ENCODE measurements at places on chromosomes 11 and 22.

DNA sequence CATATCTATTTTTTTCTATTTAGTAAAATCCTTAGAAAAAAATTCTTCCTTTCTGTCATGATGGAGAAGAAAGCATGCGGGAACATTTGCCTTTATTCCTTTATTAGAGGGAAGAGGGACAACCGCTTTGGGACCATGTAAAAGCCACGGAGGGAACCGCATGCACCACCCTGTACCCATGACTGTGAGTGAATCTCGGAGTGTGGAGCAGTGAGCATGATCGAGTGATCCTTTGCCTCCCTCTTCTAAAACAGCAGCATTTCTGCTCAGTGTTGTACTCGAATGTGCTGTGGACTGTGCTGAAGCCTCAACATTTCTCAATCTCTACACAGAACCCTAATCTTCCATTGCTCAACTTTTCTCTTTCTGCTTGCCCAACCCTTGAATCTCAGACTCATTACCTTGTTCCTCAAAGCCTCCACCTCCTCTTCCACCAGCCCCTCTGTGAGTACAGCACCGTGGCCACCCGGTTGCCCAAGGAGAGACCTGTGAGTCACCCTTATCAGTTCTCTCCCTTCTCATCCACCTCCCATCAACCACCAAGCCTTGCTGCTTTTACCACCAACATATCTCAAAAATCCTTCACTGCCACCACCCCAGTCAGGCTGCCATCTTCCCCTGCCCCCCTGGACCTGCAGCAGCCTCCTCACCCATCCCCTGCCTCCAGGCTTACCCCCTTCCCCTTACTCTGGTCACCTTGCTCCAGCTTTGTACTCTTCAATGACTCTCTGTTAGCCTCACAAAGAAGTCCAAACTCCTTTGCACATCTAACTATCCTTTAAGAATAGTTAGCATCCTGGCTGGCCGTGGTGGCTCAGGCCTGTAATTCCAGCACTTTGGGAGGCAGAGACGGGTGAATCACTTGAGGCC lies 103.1 kb downstream of the NAT10 start:
- DNase-seq: no peak

- DNase-seq: no peak
Observed at GRCh38 chr11:27557226-27557625, 50.7 kb upstream of the LIN7C start.

GRCh38 chr11:84260862-84261261 lies 974.7 kb upstream of the CCDC90B start:
- DNase-seq: no peak

DNA sequence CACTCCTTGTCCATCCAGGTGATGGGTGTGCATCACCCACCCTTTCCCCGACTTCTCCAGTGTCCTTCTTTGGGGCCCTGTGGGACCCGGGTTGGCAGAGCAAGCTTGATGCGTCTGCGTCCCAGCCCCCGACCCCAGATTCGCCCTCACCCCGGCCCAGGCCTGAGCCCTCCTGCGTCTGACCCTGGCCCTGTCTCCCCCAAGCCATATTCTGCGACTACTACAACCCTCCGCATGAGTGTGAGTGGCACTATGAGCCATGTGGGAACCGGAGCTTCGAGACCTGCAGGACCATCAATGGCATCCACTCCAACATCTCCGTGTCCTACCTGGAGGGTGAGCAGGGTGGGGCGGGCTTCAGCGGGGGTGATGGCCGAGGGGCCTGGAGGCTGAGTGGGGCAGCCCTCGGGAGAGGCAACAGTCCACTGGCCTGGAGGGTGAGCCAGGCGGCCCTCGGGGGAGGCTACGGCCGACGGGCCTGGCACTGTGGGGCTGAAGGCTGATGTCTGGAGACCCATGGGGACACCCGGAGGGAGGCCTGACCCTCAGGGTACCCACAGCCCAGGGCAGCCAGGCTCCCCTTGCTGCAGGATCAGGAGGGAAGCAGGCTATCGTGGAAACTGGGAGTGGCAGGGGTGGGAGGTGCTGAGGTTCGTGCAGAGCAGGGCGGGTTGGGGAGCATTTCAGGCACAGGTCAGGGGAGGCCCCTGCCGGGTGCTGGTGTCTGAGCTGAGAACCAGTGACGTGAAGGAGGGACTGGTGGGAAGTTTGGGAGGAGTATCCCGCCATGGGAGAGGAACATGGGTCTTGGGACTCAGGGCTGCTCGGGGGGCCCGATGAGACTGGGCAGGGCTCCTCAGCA lies 15.3 kb downstream of the MUC2 start:
- no peak for DNase-seq

DNA sequence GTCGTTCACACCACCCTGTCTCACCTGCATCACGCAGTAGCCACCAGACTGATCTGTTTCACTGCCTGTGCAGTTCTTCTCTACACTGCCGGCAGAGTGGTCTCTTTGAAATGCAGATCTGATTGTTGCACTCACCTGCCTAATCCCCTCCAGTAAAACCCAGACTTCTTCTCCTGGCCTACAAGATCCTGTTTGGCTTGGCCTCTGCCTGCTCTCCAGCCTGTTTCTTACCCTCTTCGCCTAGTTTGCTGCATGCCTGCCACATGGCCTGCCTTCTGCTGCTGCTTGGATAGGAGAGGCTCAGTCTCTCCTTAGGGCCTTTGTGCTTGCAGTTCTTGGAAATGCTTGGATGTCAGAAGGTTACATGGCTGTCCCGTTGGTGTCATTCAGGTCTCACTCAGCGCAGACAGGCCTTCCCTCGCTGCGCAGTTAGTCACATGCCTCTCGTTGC lies 42.0 kb downstream of the PACS1 start:
- DNase-seq: no peak

- no peak for DNase-seq
Observed at GRCh38 chr22:49228431-49229037, 599.1 kb downstream of the BRD1 start.

DNA sequence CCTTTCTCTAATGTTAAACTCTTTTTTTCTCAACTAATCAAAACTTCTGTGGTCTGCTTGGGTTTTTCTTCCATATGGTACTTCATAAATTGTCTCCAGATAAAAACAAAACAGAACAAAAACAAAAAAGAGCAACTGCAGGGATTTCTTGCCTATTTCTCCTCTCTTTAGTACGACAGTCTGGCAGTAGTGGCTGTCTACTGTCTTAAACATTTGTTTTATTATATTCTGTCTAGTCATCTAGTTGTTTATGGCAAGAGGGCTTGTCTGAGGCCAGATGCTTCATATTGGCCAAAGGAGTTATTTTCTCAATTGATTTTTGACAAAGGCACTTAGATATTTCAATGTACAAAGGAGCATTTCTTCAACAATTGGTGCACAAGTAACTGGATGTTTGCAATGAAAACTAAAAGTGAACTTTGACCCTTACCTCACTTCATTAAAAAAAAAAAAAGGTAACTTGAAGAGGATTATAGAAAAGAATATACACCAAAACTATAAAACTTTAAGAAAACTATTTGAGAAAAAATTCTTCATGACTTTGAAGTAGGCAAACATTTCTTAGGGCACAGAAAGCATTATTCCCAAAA lies 404.2 kb downstream of the LUZP2 start:
- no peak for DNase-seq

DNA sequence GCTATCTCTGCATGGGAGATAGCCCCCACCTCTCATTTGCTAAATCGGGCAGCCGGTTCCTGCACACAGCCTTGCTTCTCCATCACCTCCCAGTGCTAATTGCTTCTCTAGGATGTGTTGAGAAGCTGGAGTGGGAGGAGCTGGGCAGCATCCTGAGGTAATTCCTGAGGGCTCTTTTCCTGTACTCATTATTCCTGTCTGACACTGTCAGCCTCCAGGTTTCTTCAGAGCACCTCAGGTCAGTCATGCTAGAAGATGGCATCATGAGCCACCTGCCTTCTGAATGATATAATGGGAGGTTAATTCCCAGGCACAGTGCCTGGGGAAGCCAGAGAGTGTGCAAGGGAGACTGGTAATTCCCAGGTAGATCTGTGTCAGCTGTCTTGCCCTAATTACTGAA lies 133.0 kb downstream of the RAB38 start:
- DNase-seq: no peak

All from D721Med (cell line).